T follicular helper cell (primary cell): ENCODE measurements at places on chromosomes 2 and 18.

GRCh38 chr18:47968721-47969120, 38.3 kb upstream of the SMAD2 start:
- DNase-seq = no peak

- no peak for DNase-seq
Measured at GRCh38 chr2:40844353-40845277, 392.7 kb upstream of the SLC8A1 start.

GRCh38 chr2:138219961-138220360, 255.7 kb downstream of the HNMT start:
- no peak for DNase-seq

GRCh38 chr2:240991378-240992263, 6.8 kb upstream of the SNED1 start:
- no peak for DNase-seq

- DNase-seq = no peak
Measured at GRCh38 chr18:43589611-43590151, 312.4 kb upstream of the SYT4 start.

DNA sequence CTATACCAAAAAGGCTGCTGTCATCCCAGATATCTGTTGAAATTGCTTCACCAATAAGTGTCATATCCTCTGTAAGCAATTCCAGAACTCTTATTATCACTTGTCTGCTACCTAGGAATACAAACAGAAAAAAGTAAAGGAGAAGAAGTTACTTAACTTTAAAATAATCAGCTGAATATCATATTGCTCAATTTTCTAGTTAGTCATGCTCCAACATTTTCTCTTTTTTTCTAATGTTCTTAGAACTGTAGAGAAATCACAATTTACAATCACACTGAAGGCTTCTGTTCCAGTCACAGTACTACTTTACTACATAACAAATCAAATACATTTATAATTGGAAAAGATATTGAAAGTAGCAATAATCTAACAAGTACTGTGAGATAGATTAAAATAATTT, 17.4 kb downstream of the RTTN start:
- no peak for DNase-seq

- no peak for DNase-seq
Measured at GRCh38 chr2:169478745-169479256, 493 bp upstream of the BBS5 start.

GRCh38 chr2:149679286-149679685, 91.7 kb upstream of the MMADHC start:
- DNase-seq = no peak

DNA sequence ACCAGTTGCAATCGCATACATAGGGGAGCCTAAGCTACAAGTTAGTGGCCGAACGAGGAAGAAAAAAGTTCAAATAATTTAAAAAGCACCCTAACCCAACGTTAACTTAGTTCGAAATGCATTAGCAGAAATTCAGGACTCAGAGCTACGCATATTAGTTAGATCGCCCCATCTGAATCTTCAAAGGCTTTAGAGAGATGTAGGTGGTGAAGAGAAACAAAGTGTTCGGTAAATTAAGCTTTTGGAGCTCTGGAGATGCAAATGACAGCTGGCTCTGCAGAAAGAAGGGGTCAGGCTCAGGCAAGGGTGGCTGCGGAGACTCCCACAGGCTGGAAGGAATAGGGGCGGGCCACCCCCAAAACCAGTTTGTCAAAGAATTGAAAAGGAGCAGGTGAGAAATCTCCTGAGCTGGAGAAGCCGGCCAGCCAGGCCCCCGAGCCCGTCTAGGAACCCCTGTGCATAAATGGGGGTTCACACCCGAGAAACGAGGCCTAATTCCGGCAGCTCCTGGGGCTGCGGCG, 621 bp downstream of the TXNL1 start:
- no peak for DNase-seq
